ENCODE measurements at places on chromosomes 16 and 17.

GRCh38 chr16:4049031-4049430 lies 67.2 kb downstream of the ADCY9 start:
- no peak for DNase-seq

DNA sequence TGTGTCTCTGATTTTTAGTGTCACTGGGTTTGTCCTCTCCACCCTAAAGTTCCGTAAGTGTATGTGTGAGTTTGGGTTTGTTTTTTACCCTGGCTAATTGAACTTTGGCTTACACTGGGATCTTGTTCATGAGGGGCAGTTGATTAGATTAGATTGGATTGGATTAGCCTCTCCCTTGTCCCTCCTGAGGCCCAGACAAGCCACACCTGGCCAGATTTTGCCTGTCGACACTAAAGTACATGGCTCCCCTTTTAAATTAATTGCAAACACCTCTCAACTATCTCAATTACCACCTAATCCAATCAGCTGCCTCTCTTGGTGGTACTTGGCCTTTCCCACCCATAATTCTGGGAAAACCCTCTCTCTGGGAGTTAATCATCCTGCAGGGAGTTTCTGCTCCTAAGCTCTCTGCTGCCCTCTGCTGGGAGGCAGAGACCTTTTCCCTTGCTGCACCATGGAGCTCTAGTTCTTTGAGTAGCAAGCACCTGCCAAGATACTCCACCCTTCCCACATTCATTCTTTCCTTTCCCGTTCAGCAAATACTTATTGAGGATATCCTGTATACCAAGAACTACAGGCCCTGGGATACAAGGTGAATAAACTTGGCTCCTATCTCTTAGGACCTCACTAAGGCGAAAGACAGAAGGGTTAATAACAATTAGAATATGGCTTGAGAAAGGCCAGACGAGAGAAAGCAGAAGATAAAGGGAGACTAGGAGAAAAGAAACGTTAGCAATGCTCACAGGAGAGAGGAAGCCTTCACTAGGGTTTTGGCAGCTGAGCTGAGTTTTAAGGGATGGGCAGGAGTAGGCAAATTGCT lies 60.0 kb upstream of the MPHOSPH6 start:
- peak; percentile 86 for DNase-seq

GRCh38 chr17:44778656-44779210 lies 19.9 kb downstream of the ADAM11 start:
- no peak for DNase-seq

- DNase-seq = peak; percentile 66
Observed at GRCh38 chr16:31138621-31139578, 3.4 kb upstream of the PRSS8 start.

DNA sequence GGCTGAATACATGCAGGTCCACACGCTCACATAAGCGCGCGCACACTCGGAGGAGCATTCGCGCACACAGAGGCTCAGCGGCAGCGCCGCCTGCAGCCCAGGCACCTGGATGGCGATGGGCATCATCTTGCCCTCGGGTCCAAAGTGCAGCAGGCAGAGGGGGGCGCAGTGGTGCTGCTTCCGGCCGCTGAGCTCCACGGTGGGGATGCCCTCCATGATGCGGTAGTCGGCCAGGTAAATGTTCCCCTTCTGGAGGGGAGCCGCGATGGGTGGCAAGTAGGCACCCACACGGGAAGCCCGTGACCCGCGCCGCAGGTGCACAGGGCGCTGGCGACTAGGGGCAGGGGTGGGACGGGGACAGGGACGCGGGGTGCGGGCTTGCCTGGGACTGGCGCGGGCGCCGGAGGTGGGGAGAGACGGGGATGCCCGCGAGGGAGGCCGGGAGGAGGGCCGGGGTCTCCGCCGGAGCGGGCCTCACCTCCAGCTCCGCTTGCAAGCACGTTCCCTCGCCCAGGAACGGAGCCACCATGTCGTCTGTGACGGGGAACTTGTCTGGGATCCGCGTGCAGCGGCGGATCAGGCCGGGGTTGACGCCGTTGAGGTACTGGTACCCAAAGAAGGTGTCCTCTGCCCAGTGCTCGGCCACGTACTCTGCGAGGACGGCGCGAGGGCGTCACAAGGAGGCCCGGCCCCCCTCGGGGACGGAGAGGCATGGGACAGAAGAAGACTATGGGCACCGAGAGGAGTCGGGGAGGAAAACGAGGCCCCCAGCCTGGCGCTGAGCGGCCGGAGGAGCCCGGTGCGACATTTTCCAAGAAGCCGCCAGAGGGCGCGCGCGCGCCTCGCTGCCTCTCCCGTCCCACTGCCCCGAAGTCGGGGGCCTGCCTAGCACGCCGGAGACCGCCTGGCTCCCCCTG lies 8.0 kb downstream of the ALOX12B start:
- peak; percentile 54 for DNase-seq

DNA sequence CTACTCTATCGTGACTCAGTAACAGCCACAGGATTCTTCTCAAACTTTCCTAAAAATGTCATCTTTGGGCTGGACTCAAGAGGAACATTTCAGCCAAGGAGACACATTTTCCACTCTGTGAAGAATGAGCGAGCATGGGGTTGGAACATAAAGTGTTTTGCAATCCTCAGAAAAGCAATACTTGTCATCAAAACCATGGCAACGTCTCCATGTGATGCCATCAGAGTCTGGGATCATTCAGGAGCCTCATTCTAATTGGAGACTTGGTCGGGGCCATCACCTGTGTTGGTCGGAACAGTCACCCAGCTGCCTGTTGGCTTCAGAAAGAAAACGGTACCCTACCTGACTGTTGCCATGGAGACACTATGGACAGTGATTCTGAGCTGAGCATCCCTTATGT lies 25.5 kb downstream of the MYOCD start:
- DNase-seq = peak; percentile 23

Data from cardiac fibroblast (primary cell).